Smooth muscle cell of bladder (primary cell): ENCODE measurements at places on chromosomes 2 and 18. TPM values are rescaled to one million over a fixed set of nuclear protein-coding genes. Genes with fewer than 3 reads are reported as not detected.

Gene ACADL
- total RNA-seq = under 0.01 and 0.37 TPM in 2 replicates

Gene DPP4
- total RNA-seq = 235 and 251 TPM in 2 replicates

Gene KIAA1328
- 3.1 and 3.2 TPM in 2 replicates for total RNA-seq

Gene FMNL2
- 20.8 and 21.2 TPM in 2 replicates for total RNA-seq

Gene LIMS4
- total RNA-seq = 1.1 TPM in 2 replicates

Gene ESCO1
- 10.2 and 13.8 TPM in 2 replicates for total RNA-seq

Gene TXNDC2
- under 0.01 TPM in 2 replicates for total RNA-seq

Gene SLC35F5
- total RNA-seq = 117 and 189 TPM in 2 replicates

Gene METTL4
- total RNA-seq = 7.1 and 8.0 TPM in 2 replicates

Gene CYRIA
- total RNA-seq = 2.8 and 3.7 TPM in 2 replicates

Gene ANKMY1
- total RNA-seq = 4.8 and 5.8 TPM in 2 replicates

Gene IKZF2
- 4.4 and 5.1 TPM in 2 replicates for total RNA-seq

Gene OTOS
- total RNA-seq = not detected in 2 replicates

Gene CXCR4
- 0.92 TPM in 1 of 2 replicates, not detected in the other for total RNA-seq
